ENCODE measurements at places on chromosomes 13 and 19.

GRCh38 chr19:50925734-50926133 is 14.5 kb upstream of the KLK4 start:
- H3K4me3 ChIP-seq = no peak overlapping the region
- H3K4me1 ChIP-seq = peaks cover 9% of the 10 kb centered on the region
- no peak overlapping the region for H3K27ac ChIP-seq
- DNase-seq = no peak

- H3K4me3 ChIP-seq = no peak overlapping the region
- no peaks in the 10 kb centered on the region for H3K36me3 ChIP-seq
- peaks cover 10% of the 10 kb centered on the region for H3K4me1 ChIP-seq
- H3K27ac ChIP-seq = peak overlapping the region; percentile 24
- no peak for DNase-seq
Measured at GRCh38 chr13:113161433-113161832, 3.0 kb downstream of the PROZ start.

DNA sequence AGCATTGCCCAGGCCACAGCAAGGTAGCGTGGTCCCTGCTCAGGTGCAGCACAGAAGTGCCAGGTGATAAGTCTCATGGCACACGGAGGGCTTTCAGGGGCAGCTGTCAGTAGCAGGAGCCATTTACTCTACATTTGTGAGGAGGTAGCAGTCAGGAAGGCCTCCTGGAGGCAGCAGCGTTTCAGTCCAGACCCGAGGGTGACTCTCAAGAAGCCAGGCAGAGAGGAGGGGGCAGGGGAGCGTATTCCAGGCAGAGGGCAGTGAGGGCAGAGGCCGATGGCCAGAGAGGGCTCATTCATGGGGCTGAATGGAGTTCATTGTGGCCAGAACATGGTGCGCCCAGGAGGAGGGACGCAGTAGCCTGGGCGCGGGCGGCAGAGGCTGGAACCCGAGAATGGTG is 8.9 kb downstream of the PIAS4 start:
- H3K27me3 ChIP-seq = no peaks in the 10 kb centered on the region
- peaks cover 9% of the 10 kb centered on the region for H3K4me1 ChIP-seq
- peaks cover 3% of the 10 kb centered on the region for H3K36me3 ChIP-seq
- DNase-seq = peak; percentile 47
- H3K4me3 ChIP-seq = peak overlapping the region; percentile 66
- H3K27ac ChIP-seq = no peak overlapping the region

GRCh38 chr13:31485651-31486051 is 253.7 kb upstream of the RXFP2 start:
- H3K36me3 ChIP-seq = no peaks in the 10 kb centered on the region
- no peak overlapping the region for H3K27ac ChIP-seq
- H3K27me3 ChIP-seq = no peaks in the 10 kb centered on the region

- H3K36me3 ChIP-seq = no peaks in the 10 kb centered on the region
- H3K4me1 ChIP-seq = no peaks in the 10 kb centered on the region
- H3K4me3 ChIP-seq = no peak overlapping the region
- H3K27me3 ChIP-seq = no peaks in the 10 kb centered on the region
- no peak for DNase-seq
Measured at GRCh38 chr13:37453246-37453645, 145.3 kb downstream of the POSTN start.

- H3K4me3 ChIP-seq = no peak overlapping the region
- peak overlapping the region; percentile 19 for H3K27ac ChIP-seq
- H3K36me3 ChIP-seq = no peaks in the 10 kb centered on the region
- H3K4me1 ChIP-seq = peaks cover 15% of the 10 kb centered on the region
Measured at GRCh38 chr13:71621174-71622124, 245.6 kb downstream of the DACH1 start.

GRCh38 chr19:39828015-39828653 is 5.8 kb downstream of the DYRK1B start:
- H3K27ac ChIP-seq = peak overlapping the region; percentile 27
- DNase-seq = no peak
- H3K36me3 ChIP-seq = peaks cover 25% of the 10 kb centered on the region
- H3K27me3 ChIP-seq = peaks cover 4% of the 10 kb centered on the region
- peaks cover 27% of the 10 kb centered on the region for H3K4me1 ChIP-seq
- H3K4me3 ChIP-seq = peak overlapping the region; percentile 41

- peak overlapping the region; percentile 50 for H3K27ac ChIP-seq
- no peak for DNase-seq
- H3K4me3 ChIP-seq = peak overlapping the region; percentile 87
- no peaks in the 10 kb centered on the region for H3K36me3 ChIP-seq
Measured at GRCh38 chr19:42270346-42271044, 1.4 kb downstream of the CIC start.

DNA sequence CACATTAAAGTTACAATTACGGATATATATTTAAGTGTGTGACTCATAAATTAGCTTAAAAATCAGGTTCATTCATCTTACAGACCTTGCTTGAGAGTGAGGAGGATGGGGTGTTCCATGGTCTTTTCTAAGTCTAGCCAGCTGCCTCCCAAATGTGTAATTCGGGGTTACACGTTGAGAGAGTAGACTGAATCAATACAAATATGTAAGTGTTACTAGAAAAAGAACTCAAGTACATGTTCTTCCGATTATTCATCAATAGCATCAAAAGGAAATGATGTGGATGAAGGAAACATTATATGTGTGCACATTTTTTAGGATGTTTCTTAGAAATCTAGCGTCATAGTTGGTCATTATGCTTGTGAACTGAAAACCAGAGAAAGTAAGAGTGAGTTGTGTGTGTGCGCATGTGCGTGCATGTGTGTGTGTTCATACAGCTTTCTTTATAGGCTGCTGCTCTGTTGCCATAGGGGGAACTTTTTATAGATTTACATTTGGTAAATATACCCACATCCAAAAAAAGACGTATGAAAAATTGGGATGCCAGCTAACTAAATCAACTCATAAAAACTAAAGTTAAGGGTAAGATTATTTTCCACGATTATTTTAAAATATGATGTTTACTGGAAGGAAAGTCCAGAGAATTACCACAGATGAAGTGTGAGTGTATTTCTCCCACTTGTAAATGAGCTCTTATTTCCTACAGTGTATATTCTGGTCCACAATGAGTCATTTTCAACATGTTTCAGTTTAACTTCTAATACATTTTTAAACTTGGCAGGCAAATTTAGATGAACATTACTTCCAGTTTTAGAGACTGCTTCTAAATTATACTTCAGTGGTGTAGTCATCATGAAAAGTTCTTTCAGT is 82.4 kb downstream of the PIBF1 start:
- no peak overlapping the region for H3K4me3 ChIP-seq
- H3K36me3 ChIP-seq = peaks cover 16% of the 10 kb centered on the region
- no peaks in the 10 kb centered on the region for H3K27me3 ChIP-seq
- peak overlapping the region; percentile 2 for H3K27ac ChIP-seq
- no peaks in the 10 kb centered on the region for H3K4me1 ChIP-seq

- DNase-seq = no peak
- no peak overlapping the region for H3K27ac ChIP-seq
- H3K4me3 ChIP-seq = no peak overlapping the region
- H3K4me1 ChIP-seq = peaks cover 5% of the 10 kb centered on the region
- peaks cover 5% of the 10 kb centered on the region for H3K27me3 ChIP-seq
Measured at GRCh38 chr19:2320049-2320448, 8.3 kb downstream of the LSM7 start.

DNA sequence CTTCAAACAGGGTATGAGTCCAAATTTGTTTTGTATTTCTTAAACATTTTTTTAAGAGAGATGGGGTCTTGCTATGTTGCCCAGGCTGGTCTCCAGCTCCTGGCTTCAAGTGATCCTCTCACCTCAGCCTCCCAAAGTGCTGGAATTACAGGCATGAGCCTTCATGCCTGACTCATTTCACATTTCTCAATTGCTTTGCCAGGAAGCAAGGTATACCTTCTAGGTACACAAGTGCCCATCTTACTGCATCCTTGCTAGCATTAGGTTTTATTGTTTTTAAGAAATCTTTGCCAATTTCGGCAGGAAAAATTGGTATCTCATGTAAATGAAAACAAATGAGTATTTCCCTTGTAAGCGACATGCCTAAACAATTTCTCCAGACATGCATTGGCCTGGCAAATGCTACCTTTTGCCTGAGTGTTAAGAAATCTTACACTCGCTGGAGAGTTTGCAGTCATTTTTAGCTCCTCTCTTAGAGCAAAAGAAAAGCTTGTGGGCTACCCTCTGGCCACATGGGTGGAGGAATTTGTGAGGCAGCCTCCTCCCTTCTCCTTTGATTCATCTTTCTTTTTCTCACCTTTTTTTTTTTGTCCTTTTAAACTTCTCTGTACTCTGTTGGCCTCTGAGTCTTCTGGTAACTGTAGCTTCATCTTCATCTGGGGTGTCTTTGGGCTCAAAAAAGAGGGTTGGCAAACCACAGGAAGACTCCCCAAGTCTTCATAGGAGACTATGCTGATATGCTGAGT is 33.0 kb downstream of the ACTL9 start:
- no peaks in the 10 kb centered on the region for H3K36me3 ChIP-seq
- H3K4me3 ChIP-seq = no peak overlapping the region
- no peak overlapping the region for H3K27ac ChIP-seq
- H3K27me3 ChIP-seq = peaks cover 25% of the 10 kb centered on the region
- no peak for DNase-seq

- H3K27me3 ChIP-seq = no peaks in the 10 kb centered on the region
- DNase-seq = no peak
- H3K27ac ChIP-seq = peak overlapping the region; percentile 10
- peaks cover 7% of the 10 kb centered on the region for H3K36me3 ChIP-seq
- no peak overlapping the region for H3K4me3 ChIP-seq
Measured at GRCh38 chr19:49553451-49554271, 25.9 kb downstream of the RCN3 start.

GRCh38 chr13:58617880-58618665 is 986.5 kb downstream of the PCDH17 start:
- no peak for DNase-seq
- H3K27ac ChIP-seq = peak overlapping the region; percentile 90
- H3K36me3 ChIP-seq = peaks cover 1% of the 10 kb centered on the region
- H3K27me3 ChIP-seq = no peaks in the 10 kb centered on the region

- no peak for DNase-seq
- H3K27ac ChIP-seq = no peak overlapping the region
- no peak overlapping the region for H3K4me3 ChIP-seq
- no peaks in the 10 kb centered on the region for H3K36me3 ChIP-seq
Measured at GRCh38 chr13:33571618-33572017, 246.3 kb upstream of the RFC3 start.

GRCh38 chr13:100356889-100357288 is 231.7 kb downstream of the GGACT start:
- peaks cover 4% of the 10 kb centered on the region for H3K4me1 ChIP-seq
- H3K27ac ChIP-seq = no peak overlapping the region
- H3K36me3 ChIP-seq = peaks cover 19% of the 10 kb centered on the region

DNA sequence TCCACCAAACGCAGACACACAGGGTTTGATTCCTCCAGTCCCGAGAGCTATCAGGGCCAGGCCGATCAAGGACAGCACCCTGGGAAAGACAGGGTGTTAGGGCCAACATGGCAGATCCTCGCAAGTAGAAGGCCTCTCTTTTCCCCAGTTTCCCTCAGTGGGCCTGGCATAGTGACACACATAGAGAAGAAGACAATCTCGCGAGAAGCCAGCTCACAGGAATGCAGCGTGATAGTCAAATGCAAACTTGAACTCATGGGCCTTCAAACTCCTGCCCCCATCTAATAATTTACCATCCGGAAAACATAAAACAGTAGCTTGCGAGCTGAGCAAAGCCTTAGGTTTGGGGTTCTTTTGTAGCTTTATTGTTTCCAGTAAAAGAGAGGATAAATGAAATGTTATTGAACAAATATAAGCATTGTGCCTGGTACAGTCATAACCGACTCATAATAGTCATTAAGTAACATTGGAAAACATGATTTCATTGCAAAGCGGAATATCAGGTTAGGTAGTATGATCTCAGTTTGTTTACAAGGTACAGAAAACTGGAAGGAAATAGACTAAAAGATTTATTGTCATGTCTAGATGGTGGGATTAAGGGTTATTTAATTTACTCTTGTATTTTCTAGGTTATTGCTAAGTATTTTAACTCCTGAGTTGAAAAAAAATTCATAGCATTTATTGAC is 30.5 kb downstream of the SLC15A1 start:
- H3K27ac ChIP-seq = peak overlapping the region; percentile 9
- H3K27me3 ChIP-seq = no peaks in the 10 kb centered on the region
- H3K4me3 ChIP-seq = no peak overlapping the region
- DNase-seq = no peak
- H3K4me1 ChIP-seq = no peaks in the 10 kb centered on the region

DNA sequence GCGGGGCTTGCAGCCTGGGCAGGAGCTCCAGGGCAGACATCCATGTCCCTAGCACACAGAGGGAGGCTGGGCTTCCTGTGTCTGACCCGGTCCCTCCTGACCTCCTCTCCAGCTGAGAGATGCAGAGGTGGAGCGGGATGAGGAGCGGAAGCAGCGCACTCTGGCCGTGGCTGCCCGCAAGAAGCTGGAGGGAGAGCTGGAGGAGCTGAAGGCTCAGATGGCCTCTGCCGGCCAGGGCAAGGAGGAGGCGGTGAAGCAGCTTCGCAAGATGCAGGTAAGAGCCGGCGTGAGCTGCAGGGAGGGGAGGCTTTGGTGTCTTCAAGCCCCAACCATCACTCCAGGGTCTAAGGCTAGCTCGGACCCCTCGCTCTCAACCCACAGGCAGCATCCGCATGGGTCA is 38.4 kb downstream of the KCNC3 start:
- no peak overlapping the region for H3K27ac ChIP-seq
- peaks cover 4% of the 10 kb centered on the region for H3K4me1 ChIP-seq
- no peak overlapping the region for H3K4me3 ChIP-seq
- no peaks in the 10 kb centered on the region for H3K27me3 ChIP-seq
- peaks cover 16% of the 10 kb centered on the region for H3K36me3 ChIP-seq

GRCh38 chr19:45601524-45602374 is at the start of gene GPR4:
Gene GPR4 (minus strand): TSS chr19:45602212. CDS start chr19:45591866, 10,346 bp downstream.
- no peak within 1 kb of the TSS for H3K27ac ChIP-seq
- peaks cover 33% of the 10 kb centered on the region for H3K4me1 ChIP-seq
- DNase-seq = no peak
- peaks cover 72% of the 10 kb centered on the region for H3K27me3 ChIP-seq

DNA sequence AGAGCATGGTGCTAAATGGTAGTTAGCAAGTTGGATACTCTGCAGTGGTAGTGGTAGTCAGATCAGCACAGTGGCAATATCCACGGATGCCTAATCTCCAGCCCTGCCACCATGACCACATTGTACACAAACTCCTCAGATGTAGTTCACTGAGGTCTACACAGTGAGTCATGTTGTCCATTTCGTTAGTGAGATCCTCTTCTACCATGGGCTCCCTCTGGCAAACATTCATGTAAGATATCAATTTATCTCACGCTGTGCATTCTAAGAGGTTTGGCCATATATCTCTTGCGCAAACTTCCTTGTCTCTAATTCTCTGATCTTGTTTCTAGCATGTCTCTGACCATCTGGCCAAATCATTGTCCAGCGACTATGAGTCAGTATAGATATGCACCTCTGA is 58.2 kb downstream of the POLR1D start:
- H3K4me1 ChIP-seq = no peaks in the 10 kb centered on the region
- H3K27ac ChIP-seq = no peak overlapping the region
- H3K27me3 ChIP-seq = peaks cover 40% of the 10 kb centered on the region
- no peak for DNase-seq
- H3K4me3 ChIP-seq = no peak overlapping the region
- peaks cover 2% of the 10 kb centered on the region for H3K36me3 ChIP-seq

- H3K27me3 ChIP-seq = no peaks in the 10 kb centered on the region
- no peaks in the 10 kb centered on the region for H3K4me1 ChIP-seq
- no peak overlapping the region for H3K4me3 ChIP-seq
- H3K27ac ChIP-seq = no peak overlapping the region
Measured at GRCh38 chr19:4547303-4548237, 7.7 kb upstream of the LRG1 start.
